ENCODE measurements at places on chromosomes 4 and X.

GRCh38 chr4:109275066-109275745 lies 27.3 kb downstream of the COL25A1 start:
- no peak for DNase-seq

DNA sequence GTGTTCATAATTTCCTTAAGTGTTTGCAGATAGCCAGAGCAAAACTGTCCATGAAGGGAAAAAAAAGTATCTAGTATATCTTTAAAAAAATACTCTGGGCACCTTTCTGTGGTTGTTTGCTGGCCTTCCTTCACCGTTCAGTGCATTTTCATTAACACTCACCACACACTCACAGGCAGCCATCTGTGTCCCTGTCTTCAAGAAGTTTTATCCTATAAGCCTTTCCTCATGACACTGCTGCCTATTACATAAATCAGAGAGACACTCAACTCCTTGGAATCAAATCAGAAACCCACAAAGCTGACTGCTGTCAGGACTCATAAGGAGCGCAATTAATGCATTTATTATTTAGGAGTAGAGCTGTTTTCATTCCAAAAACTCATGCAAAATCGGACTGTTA lies 1720.2 kb downstream of the PCDH7 start:
- DNase-seq = no peak

DNA sequence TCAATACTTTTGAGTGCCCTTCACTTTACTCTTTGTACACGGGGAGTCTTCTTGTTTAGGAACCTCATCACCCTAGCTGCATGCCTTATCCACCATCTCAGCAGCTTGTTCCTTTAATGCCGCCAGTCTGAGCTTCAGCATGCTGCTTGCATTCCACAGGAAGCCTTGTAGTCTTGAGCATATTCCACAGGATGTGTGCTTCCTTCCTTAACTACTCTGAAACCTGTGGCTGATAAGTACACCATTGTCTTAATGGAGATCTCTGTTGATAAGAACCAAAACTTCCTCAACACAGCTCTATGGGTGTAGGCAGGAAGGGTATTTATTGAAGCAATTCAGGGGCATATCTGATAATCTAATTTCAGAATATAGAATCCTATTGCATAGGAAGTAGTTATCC lies 24.4 kb upstream of the CCNI start:
- DNase-seq = no peak

DNA sequence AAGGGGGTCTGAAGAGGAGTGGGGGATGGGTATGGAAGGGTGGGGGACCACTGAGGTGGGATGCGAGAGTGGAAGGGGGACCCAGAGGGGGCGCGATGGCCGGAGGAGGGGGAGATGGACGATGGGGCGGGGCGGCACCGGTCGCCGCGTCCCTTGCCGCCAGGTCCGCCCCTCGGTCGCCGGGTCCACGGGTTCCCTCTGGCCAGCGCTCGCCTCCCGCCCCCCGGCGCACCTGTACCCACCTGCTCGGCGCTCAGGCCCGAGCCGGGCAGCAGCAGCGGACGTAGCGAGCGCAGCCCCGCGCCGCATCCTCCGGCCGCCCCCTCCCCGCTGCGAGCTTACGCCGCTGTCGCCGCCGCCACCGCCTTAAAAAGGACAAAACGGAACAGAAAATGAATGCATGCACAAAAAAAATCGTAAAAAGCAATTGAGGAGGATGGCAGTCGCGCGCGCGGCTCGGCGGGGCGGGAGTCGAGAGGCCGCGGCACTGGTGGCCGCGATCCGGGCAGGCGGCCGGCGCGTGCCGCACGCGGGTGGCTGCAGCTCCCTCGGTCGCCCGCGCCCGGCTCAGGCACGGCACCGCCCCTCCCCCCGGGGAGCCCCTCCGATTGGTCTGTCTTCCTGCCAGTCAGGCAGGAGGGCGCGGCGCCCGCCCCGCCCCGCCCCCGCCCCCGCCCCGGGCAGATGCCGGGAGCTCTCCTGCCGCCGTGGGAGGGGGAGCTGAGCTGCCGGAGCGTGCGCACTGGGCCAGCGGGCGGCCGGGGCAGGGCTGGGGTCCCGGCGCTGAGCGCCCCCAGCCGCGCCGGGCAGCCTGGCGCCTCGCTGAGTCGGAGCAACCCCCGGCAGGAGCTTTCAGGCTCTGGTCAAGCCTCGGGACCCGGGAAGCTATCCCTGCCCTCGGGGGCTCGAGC lies at the start of gene JAKMIP1:
TSS of gene JAKMIP1 (minus strand) at position 539 of the 911 bp plus-strand sequence. CDS start 87,699 bp downstream, outside the sequence.
- DNase-seq = peak; percentile 88

DNA sequence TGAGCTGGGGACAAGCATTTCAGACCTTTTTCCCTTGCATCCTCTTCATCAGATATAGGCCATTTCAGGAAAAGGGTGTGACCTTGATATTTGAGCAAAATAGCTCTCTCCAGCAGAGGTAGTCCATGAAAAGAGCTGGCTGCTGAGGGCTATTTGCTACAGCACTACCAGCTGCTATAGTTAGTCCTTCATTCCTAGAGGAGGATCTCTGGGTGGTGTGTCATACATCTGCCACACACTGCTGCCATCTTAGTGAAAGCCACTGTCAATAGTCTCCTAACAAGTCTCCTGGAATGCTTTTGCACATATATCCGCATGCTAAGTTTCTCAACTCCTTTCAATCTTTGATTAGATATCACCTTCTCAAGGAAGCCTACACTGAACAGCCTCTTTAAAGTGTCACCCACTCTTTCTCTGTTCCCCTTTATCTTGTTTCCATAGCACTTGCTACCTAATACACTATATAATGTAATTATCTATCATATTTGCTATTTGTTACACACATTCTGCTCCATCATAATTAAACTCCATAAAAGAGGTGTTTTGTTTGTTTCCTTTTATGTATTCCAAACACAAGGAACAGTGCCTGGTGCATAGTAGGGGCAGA lies 131.9 kb downstream of the TBC1D19 start:
- DNase-seq = no peak

- DNase-seq = no peak
Observed at GRCh38 chr4:152308951-152309350, 226.9 kb downstream of the FBXW7 start.

- no peak for DNase-seq
Observed at GRCh38 chr4:39609454-39609931, 29.2 kb downstream of the SMIM14 start.

DNA sequence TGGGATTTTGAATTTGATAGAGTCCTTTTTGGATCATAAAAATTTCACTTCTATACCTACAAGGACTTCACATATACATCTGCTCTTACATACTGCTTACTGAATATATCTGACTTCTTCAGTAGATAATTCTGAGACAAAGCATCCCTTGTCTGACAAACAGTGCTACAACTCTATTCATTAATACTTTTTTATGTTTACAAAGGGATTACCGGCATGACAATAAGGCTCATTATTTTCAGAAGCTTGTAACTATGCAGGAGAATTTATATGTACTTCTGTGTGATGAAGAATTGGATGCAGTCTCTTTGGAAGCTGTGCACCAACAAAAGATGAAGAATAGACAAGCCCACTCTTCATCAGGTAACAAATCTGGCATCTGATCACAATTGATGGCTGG lies 1070.3 kb downstream of the STIM2 start:
- DNase-seq = no peak

- no peak for DNase-seq
Observed at GRCh38 chr4:181157647-181158046, 1085.6 kb upstream of the TENM3 start.

DNA sequence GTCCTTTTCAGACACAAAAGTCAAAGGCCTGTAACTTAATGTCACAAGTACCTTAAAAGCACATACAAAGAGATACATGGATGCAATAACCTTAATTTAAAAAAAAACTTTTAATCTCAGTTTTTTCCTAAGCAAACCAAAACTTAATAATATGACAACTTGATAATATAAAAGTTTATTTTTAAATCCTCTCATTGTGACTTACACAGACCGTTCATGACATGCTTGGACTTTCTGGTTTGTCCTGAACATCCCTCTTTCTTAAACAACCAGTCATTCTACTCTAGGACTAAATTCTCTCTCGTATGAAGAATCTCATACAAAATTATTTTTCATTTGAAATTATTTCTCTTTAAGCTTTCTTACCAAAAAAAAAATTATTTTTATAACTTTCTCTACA lies 43.1 kb upstream of the CYP2U1 start:
- DNase-seq = no peak

GRCh38 chr4:182835006-182835740 lies 82.0 kb downstream of the DCTD start:
- no peak for DNase-seq

DNA sequence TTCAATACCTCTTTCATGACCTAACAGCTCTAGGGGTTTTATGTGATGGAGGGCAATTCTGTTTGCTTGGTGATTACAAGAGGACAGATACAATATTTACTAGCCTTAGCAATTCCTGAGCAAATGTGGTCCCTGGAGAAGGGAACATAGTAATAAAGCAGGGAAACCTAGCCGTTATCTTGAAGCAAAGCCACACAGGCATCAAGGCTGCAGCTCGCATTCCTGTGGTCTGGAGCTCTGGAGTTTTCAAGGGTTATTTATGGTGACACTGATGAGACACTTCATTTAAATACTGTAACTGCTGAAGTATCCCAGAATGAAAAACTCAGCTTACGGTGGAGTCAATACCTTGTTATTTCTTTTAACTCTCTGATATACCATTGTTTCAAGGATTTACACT lies 66.8 kb downstream of the AFF2 start:
- DNase-seq = no peak

DNA sequence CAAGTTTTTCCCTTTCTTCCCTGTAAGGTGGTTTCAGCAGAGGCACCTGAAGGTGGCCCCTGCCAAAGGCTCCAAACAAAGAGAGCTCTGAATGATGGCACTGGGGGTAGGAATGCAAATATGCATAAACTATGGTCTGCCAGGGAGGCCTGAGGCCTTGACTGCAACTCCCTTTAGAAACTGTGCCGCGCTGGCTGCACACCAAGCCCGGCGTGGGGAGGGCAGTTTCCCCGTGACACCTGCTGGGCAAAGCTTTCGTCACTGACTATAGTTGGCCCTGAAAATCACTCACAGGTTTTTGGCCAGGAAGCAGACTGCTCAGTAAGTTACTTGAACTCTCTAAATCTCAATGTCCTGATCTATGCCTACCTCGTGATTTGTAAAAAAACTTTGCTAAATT lies 97.8 kb upstream of the ATOH1 start:
- no peak for DNase-seq

DNA sequence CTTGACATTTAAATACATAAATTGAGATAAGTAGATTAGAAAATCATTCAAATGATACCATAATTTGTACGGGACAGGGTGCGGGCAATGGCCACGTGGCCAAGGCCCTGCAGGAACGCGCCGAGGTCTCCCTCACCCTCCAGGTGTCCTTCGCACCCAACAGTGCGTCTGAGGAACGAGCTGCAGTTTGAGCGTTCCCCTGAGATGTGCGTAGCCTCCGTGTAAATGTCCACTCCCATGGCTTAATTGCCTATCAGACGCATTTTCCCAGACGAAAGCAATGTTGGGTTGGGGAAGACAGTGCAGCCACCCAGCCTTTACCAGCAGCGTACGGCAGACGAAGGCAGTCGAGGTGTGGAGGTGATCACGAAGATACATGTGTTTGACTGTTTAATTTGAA lies 56.4 kb downstream of the CPLX1 start:
- no peak for DNase-seq

DNA sequence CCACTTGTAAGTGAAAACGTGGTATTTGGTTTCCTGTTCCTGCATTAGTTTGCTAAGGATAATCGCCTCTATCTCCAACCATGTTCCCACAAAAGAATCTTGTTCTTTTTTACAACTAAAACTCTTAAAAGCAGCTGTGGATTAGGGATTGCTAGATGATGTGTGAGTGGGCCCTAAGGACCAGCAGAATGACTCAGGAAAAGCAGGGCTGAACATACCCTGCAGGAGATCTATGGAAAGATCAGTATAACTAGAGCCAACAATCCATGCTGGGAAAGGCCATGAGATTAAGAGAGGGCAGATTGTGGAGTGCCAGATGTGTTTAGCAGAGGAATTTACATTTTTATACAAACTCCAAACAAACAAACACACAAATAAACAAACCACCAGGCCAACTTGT lies 128.4 kb upstream of the TMEM164 start:
- DNase-seq = no peak

DNA sequence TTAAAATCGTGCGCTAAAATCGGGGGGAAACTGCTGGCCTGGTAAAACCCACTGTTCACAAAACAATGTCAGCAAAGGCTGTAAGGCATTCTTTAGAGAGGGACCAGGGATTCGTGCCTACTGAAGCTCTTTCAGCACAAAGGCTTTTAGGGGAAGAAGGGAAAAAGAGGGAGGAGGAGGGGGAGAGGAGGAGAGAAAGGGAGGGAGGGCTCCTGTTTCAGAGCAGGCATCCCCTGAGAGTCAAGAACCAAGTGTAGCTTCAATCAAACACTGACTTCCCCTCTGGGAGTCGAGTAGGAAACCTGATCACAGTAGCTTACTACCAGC lies 9.5 kb downstream of the BCOR start:
- DNase-seq = no peak

DNA sequence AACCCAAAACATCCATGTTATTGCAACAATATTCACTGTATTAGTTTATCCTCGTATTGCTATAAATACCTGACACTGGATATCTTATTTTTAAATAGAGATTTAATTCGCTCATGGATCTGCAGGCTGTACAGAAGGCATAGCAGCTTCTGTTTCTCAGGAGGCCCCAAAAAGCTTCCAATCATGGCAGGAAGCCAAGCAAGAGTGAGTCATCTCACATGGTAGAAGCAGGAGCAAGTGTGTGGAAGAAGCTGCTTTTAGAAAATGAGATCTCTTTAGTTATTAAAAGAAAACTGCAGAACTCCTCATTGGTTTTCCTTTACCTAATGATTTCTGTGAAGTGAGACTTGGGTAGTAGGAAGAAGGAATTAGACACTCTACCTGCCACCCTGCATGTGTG lies 16.4 kb downstream of the ZNF732 start:
- DNase-seq = no peak

GRCh38 chr4:15163284-15163645 lies 161.0 kb downstream of the CPEB2 start:
- no peak for DNase-seq

DNA sequence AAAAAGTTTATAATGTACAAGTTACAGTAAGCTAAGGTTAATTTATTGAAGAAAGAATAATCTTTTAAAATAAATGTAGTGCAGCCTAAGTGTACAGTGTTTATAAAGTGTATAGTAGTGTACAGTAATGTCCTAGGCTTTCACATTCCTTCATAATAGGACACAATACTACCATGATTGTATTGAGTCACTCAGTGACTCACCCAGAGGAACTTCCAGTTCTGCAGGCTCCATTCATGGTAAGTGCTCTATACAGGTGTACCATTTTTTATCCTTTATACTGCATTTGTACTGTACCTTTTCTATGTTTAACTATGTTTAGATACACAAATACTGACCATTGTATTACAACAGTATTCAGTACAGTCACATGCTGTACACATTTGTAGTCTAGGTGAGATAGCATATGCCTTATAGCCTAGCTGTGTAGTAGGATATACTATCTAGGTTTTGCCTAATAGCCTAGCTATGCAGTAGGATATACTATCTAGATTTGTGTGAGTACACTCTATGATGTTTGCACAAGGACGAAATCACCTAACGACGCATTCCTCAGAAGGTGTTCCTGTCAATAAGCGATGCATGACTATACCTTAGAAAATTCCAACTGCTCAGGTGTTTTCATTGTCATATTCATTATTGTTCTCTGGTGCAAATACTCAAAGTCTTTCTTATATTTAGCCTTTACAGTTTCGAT lies 5.5 kb upstream of the TMEM255A start:
- DNase-seq = no peak
